ENCODE measurements at places on chromosomes 13 and 19.

- peak; percentile 99 for DNase-seq
Observed at GRCh38 chr13:43269037-43269481, 245.7 kb downstream of the DNAJC15 start.

- DNase-seq: no peak
Observed at GRCh38 chr13:40504641-40505040, 161.8 kb downstream of the FOXO1 start.

DNA sequence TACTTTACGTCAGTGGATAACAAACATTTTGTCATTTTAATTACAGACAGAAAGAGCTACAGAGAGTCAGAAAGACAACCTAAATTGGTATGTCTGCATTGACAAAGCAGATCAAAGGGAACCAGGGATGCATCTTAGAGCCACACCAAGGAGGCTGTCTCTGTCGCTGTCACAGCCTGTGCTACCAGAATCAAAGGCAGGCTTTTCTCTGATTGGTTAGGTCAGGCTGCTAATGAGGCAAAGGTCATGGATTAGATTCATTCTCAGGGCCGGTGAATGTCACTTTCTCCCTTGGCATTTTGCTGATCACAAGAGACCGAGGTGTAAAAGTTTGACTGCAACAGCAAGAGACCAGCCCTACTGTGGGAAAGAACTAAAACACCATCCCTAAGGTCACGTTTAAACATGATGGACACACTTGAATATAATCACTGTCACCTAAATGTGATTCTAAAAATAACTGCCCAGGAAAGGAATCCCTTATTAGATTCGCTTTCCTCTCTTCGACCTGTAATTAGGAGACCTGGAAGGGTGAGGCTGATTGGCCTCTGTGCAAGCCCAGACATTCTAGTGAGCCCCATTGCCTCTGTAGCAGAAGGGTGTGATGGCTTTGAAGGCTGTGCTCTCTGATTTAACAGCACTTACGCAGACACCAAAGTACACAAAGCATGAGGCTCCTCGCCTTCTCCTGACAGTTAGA is 314.4 kb upstream of the NBEA start:
- no peak for DNase-seq

- DNase-seq: no peak
Observed at GRCh38 chr13:98233127-98233526, 56.1 kb upstream of the RNF113B start.

DNA sequence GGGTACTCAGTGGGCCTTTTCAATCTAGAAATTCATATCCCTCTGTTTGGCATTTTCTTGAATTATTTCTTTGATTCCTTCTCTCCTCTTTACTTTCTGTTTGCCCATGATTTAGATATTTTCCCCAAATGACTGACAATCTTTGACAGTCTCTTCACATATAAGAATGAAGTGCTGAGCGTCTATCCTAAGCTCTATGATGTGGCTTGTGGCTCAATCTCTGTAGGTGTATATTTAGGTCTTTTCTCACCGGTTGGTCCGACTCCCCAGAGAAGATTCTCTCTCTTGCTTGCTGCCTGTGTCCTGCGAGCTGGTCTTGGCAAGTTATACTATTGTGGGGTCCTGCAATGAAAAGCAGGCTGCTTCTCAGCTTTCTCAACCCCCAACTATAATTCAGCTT is 29.0 kb downstream of the FLT3 start:
- no peak for DNase-seq

DNA sequence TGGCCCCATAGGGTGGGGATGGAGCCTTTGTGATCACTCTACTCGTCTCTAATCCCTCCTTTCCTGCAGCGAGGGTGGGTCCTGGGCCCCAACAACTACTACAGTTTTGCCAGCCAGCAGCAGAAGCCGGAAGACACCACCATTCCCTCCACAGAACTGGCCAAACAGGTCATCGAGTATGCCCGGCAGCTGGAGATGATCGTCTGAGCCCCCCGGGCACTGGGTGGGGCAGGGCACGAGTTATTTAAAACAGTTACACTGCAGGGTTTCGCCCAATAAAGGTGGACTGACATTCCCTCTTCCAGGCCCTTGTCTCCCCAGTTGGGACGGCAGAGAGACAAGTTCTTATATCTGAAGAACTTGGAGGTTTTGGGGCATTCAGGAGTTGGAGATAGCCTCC is 4.7 kb downstream of the GGN start:
- DNase-seq: no peak

DNA sequence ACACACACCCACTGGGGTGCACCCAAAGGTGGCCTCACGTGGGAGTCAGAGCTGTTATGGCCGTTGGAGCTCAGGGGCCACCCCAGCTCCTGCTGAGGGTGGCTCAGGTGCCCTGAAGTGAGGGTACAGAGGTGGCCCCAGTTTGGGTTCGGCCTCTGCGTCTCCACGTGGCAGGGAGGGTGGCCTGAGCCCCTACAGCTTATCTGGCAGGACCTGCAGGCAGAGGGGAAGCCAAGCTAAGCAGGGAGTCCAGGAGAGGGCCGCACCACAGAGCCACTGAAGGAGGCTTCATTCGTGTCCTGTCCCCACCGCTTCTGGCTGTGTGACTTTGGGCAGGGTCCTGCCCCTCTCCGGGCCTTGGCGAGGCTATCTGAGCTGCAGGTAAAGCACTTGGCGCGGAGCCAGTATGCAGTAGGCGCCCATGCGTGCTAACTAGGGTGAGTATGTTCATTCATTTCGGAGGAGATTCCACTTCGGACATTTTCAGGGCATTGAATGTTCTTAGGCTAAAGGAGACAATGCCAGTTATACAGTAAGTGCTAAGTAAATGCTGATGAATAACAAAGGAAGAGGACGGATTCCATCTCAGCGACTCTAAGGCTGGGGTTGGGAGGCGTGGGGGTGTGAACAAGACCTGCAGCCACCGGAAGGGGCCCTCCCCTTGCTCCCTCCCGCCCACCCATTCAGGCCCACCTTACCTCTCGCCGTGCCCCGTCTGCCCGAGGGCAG is 4.9 kb downstream of the REX1BD start:
- DNase-seq: no peak

DNA sequence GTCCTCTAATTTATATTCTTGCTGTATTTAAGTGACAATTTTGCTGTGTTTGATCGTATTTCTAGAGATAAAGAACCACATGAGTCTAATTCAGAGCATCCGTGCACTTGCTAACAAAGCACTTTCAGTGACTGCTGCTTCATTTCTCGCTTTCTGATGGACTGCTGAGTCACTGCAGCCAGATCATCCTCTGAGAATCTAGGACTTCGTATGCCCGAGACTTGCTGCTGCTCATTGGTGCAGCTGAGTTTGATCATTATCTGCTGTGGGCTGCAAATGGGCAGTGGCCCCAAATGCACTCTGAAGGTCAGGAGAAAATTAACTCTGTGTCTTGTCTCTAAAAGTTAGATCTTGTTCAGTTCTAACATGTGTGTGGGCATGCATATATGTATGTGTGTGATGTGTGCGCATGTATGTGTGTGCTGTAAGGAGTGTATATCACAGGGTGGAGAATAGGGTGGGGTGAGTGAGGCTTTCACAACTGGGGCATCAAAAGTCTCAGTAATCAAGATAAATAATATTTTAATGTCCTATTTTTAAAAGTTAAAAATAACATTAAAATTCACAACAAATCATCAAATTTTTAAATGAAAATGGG is 342.6 kb downstream of the MTUS2 start:
- peak; percentile 61 for DNase-seq

DNA sequence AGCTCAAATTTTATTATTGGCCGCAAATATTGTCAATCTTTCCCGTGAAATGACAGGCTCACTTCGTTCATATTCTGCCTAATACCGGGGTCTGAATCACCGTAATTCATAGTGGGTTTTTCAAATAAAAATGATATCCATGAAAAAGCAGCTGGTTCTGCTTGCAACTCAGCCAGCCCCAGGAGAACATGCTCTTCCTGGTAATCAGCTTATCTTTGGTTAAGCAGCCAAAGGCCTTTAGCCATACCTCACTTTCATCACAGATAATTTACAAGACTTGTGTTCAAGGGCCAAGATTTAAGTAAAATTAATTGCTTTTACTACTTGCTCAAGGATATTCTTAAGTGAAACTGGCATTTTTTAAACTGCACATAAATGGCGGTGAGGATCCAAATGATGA is 22.5 kb downstream of the RNASEH2B start:
- no peak for DNase-seq

DNA sequence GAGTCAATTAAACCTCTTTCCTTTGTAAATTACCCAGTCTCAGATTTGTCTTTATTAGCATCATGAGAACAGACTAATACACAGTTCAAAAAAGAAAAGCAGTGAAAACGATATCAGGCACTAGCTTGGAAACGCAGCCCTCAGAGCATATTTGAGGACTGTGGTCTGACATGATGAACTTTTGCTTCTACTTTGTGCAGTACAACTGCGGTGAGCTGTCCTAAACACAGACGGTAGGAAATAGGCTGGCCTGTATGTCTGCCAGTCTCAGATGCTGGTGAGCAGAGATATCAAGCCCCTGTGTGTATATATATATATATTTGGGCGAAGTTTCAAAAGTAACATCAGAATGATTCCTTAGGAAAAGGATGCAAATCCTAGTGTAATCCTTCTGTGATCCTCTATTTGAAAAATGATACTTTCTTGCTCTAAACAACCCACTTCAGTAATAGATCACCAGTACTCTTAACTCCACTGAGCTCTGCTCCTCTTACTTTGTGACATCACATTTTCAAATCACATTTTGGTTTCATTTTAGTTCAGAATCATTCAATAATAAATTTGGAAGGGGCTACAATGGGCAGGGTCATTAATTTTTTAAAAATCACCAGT is 74.4 kb downstream of the TNFRSF19 start:
- peak; percentile 18 for DNase-seq

GRCh38 chr19:48600679-48601417 is 5.7 kb upstream of the SPACA4 start:
- no peak for DNase-seq

GRCh38 chr13:47455626-47456025 is 545.4 kb downstream of the SUCLA2 start:
- peak; percentile 30 for DNase-seq

DNA sequence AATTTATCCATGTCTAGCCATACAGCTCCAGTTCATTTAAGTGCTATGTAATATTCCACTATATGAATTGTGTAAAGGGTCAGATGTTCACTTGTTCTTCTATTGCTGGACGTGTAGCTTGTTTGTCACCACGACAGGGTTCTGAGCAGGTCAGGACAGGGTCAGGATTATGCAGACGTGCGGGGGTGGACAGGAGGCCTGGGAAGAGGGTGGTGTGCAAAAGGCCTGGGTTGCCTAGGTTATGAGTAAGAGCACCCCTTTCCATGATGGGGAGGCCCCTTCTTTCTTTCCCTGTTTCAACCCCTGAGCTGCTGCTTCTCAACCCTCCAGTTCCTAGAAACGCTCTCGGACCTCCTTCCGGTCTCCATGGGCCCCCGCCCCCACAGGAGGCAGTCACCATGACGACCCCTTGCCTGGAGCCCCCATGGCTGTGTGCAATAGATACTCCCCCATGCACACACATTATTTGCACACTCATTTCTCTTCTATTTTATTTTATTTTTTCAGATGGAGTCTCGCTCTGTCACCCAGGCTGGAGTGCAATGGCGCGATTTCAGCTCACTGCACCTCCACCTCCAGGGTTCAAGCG is 2.0 kb downstream of the EXOC3L2 start:
- DNase-seq: no peak

- peak; percentile 86 for DNase-seq
Observed at GRCh38 chr13:50732712-50733111, 110.8 kb downstream of the DLEU7 start.

- DNase-seq: no peak
Observed at GRCh38 chr13:112220925-112221324, 154.0 kb downstream of the SOX1 start.

GRCh38 chr13:98910501-98910951 is 67.3 kb downstream of the DOCK9 start:
- peak; percentile 62 for DNase-seq

DNA sequence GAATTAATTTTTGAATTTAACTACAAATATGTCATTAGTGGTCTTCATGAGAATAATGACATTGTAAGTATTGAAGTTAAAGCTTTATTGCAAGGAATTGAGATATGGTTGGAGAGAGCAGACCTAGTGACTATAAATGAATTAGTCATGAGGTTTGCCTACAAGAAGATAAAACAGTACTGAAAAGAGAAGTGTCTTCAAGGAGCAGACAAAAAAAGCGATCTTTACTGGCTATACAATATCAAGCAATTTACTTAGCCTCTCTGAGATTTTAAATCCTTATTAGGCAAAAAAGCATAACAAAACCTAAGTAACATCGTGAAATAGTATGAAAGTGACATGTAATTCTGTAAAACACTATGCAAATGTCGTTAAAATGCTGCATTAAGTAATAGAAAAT is 435.1 kb upstream of the PCDH20 start:
- DNase-seq: no peak

GRCh38 chr19:4660181-4660791 is 9.9 kb downstream of the MYDGF start:
- DNase-seq: no peak

GRCh38 chr19:13427273-13428051 is 78.8 kb downstream of the CACNA1A start:
- no peak for DNase-seq

- peak; percentile 9 for DNase-seq
Observed at GRCh38 chr13:32453981-32454380, 26.1 kb upstream of the N4BP2L1 start.

- no peak for DNase-seq
Observed at GRCh38 chr13:27432611-27433210, 8.3 kb downstream of the GTF3A start.

GRCh38 chr13:57569986-57570385 is 61.6 kb upstream of the PCDH17 start:
- DNase-seq: no peak

GRCh38 chr13:21723807-21724505 is 53.1 kb downstream of the FGF9 start:
- DNase-seq: no peak

GRCh38 chr19:17414097-17414496 is 5.8 kb upstream of the MVB12A start:
- DNase-seq: no peak

GRCh38 chr13:71618159-71618558 is 248.8 kb downstream of the DACH1 start:
- DNase-seq: no peak

- DNase-seq: peak; percentile 64
Observed at GRCh38 chr13:113912596-113912995, 48.7 kb upstream of the GAS6 start.

DNA sequence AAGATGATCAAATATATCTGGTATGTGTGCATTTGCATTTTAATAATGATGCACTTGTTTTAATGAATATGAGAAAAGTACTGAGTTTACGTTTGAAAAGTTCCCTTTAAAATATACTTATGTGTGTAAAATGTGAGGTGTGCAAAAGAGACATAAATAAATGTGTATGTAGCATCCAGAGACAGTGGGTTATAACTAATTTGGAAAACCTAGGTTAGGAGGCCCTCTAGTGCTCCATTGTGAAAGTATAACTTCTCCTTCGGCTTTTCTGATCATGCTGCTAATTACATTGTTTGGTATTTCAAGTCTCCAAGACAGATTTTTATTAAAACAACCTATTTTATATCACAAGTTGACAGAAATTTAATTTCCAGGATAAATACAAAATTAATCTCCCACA is 30.1 kb downstream of the SCEL start:
- peak; percentile 27 for DNase-seq

GRCh38 chr13:113904411-113904810 is 40.5 kb upstream of the GAS6 start:
- peak; percentile 57 for DNase-seq

Measured in AG10803 (cell line).